Thyroid gland (tissue), 4 donors: ENCODE measurements at places on chromosomes 1 and 21.

- no peak overlapping the region for H3K4me3 ChIP-seq
- no peak for DNase-seq
- no peaks in the 10 kb centered on the region for H3K36me3 ChIP-seq
- H3K27ac ChIP-seq, result no peak overlapping the region
Observed at GRCh38 chr1:59081795-59082194, 215.1 kb upstream of the FGGY start.

DNA sequence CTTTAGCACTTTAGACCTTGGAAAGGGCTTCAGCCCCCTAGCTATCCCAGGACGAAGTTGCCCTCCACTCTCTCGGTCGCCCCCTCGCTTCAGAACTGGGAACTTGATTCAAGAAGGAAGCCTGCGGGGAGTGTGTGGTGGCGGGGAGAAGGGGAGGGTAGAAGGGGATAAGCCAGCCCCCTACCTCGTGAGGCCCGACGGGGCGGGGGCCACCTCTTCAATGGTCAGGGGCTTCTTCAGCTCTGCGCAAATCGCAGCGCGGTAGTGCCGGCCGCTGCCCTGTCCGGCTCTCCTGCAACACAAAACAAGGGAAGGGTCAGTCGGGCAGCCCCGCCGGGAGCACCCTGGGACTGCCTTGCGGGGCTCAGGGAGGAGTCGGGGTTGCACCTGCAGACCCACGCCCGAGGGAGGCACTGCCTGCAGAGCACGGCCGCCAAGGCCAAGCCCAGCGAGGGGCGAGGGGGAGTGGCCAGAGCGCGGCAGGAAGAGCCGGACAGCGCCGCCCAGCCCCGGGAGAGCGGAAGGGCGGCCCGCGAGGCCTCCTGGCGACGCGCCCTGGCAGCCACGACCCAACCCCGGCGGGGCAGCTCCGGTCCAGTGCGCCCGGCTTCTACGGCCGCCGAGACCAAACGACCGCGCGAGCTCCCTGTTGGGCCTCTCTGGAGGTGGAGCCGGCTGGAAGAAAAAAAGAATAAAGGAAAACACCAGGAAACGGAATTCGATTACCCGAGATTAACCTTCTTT, 56.2 kb upstream of the RASAL2 start:
- peaks cover 45% of the 10 kb centered on the region for H3K4me1 ChIP-seq
- H3K36me3 ChIP-seq, result no peaks in the 10 kb centered on the region
- H3K27ac ChIP-seq, result peak overlapping the region; percentile 73
- peak; percentile 83 for DNase-seq
- peak overlapping the region; percentile 22 for H3K4me3 ChIP-seq
- H3K27me3 ChIP-seq, result no peaks in the 10 kb centered on the region

DNA sequence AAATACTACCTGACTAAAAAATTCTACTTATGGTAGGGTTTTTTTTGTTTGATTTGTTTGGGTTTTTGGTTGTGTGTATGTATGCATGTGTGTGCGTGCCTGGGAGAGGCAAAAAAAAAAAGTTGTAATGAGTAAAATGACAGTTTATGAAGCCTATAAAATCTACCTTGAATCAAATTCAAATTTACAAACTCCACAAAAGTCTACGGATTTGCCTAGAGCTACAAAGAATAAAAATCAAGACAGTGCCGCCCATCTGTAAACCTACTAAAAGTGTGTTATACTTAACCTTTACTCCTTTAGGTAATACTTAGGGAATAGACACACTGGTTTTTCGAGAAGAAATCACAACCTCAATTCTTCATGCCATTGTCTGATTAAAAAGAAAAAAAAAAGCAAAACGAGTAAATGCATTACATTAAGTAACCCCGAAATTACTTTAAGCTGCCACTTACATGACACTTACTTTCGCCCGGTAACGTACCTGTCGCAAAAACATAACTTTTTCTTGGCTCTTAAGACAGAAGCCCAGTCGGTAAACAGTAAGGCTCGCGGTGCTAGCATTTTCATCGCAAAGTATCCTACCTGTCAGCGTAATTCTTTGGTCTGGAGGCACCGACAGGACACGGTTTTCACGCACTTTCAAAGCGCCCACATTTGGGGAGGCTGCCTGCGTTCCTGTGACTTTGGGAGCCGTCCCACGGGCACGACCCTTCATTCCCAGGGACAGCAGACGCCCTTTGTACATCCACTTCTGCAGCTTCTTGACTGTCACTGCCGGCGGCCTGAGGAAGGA, 951 bp downstream of the SYDE2 start:
- H3K27ac ChIP-seq, result peak overlapping the region; percentile 95
- H3K4me1 ChIP-seq, result peaks cover 23% of the 10 kb centered on the region
- DNase-seq, result peak; percentile 54
- no peaks in the 10 kb centered on the region for H3K27me3 ChIP-seq
- no peaks in the 10 kb centered on the region for H3K36me3 ChIP-seq

GRCh38 chr1:201468844-201469644, at the start of gene PHLDA3:
Gene PHLDA3 (minus strand): TSS chr1:201469188. CDS start chr1:201468786, 402 bp downstream.
- H3K27me3 ChIP-seq, result no peaks in the 10 kb centered on the region
- H3K4me3 ChIP-seq, result peak within 1 kb of the TSS; percentile 6
- peak; percentile 84 for DNase-seq
- H3K27ac ChIP-seq, result peak within 1 kb of the TSS; percentile 74
- H3K4me1 ChIP-seq, result no peaks in the 10 kb centered on the region

- DNase-seq, result no peak
- H3K4me3 ChIP-seq, result no peak overlapping the region
- H3K36me3 ChIP-seq, result no peaks in the 10 kb centered on the region
Observed at GRCh38 chr1:211893260-211893659, 62.7 kb upstream of the LPGAT1 start.

- DNase-seq, result no peak
- H3K36me3 ChIP-seq, result no peaks in the 10 kb centered on the region
- H3K4me1 ChIP-seq, result no peaks in the 10 kb centered on the region
- H3K27ac ChIP-seq, result no peak overlapping the region
- H3K4me3 ChIP-seq, result no peak overlapping the region
- H3K27me3 ChIP-seq, result no peaks in the 10 kb centered on the region
Observed at GRCh38 chr1:218575079-218575478, 229.9 kb downstream of the TGFB2 start.

DNA sequence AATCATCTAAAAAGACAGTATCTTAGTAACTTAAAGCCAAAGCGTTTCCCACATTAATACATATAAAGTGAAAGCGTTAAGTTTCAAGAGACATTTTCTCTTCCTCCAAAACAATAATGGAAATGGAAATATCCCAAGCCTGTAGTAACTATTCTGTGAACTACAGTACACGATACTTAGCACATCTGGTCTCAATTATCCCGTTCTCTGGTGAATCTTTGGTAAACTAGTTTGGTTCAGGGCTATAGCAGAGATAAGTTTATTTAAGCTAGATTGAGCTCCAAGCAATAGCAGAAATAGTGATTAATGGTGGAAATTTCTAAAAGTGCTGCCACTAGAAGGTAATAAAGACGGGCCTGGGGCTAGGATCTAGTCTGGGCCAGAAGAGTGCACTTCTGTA, 55.2 kb downstream of the PCNX2 start:
- no peak overlapping the region for H3K27ac ChIP-seq
- H3K4me1 ChIP-seq, result no peaks in the 10 kb centered on the region
- no peak overlapping the region for H3K4me3 ChIP-seq

- no peak overlapping the region for H3K4me3 ChIP-seq
- no peak overlapping the region for H3K27ac ChIP-seq
- no peaks in the 10 kb centered on the region for H3K36me3 ChIP-seq
- no peaks in the 10 kb centered on the region for H3K27me3 ChIP-seq
Observed at GRCh38 chr1:50858761-50859160, 101.3 kb downstream of the FAF1 start.

DNA sequence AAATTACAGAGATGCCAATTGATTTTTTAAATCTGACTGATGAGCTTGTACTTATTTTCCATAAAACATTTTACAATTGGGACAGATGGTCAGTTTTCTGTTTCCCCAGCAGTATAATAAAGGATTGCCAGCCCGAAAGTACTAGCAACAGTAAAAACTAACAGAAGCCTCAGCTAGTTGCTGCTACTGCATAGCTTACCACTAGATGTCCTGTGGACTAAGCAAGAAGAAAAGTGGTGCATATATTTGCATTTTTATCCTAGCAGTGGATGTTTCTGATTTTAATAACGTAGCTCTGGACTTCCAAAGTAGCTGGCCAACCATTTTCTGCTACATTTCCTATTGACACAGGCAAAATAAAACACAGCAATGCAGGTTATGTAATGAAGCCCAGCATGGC, 241.5 kb downstream of the BARHL2 start:
- no peaks in the 10 kb centered on the region for H3K4me1 ChIP-seq
- H3K4me3 ChIP-seq, result no peak overlapping the region
- no peaks in the 10 kb centered on the region for H3K36me3 ChIP-seq
- no peak overlapping the region for H3K27ac ChIP-seq
- no peak for DNase-seq

- no peak overlapping the region for H3K4me3 ChIP-seq
- no peaks in the 10 kb centered on the region for H3K27me3 ChIP-seq
- no peak for DNase-seq
- H3K36me3 ChIP-seq, result no peaks in the 10 kb centered on the region
- no peak overlapping the region for H3K27ac ChIP-seq
Observed at GRCh38 chr1:218811497-218811896, 362.2 kb upstream of the LYPLAL1 start.

GRCh38 chr1:201891451-201892045, 2.9 kb downstream of the SHISA4 start:
- no peaks in the 10 kb centered on the region for H3K36me3 ChIP-seq
- H3K27me3 ChIP-seq, result no peaks in the 10 kb centered on the region
- peak; percentile 2 for DNase-seq
- no peak overlapping the region for H3K27ac ChIP-seq
- H3K4me3 ChIP-seq, result no peak overlapping the region

DNA sequence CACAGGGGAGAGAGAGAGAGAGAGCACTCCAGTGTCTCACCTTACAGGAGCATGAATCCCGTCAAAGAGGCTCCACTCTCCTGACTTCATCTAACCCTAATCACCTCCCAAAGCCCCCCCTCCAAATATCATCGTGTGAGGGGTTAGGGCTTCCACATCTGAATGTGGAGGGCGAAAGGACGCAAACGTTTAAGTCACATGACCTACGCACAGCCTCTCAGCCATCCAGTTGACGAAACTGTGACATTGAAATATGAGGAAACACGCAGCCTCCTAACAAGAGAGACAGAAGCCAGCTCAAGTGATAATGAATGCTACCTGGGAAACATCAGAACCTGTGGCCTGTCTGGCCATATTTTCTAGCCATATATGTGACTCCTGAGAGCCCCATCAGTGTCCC, 63.7 kb downstream of the MATN1 start:
- no peak overlapping the region for H3K27ac ChIP-seq
- no peaks in the 10 kb centered on the region for H3K4me1 ChIP-seq
- H3K27me3 ChIP-seq, result no peaks in the 10 kb centered on the region
- H3K36me3 ChIP-seq, result no peaks in the 10 kb centered on the region
- DNase-seq, result no peak

DNA sequence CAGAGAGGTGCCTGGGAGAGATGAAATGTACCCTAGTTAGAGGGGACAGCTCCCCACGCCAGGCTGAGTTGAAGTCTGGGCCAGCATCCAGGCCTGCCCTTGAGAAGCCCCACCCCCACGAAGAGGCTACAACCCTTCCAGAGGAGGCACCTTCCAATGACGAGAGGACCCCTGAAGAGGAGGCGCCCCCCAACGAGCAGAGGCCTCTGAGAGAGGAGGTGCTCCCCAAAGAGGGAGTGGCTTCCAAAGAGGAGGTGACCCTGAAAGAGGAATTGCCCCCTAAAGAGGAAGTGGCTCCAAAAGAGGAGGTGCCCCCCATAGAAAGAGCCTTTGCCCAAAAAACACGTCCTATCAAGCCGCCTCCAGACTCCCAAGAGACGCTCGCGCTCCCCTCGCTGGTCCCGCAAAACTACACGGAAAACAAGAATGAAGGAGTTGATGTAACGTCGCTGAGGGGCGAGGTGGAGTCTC, 3.1 kb downstream of the EVA1B start:
- H3K36me3 ChIP-seq, result no peaks in the 10 kb centered on the region
- peaks cover 30% of the 10 kb centered on the region for H3K4me1 ChIP-seq
- H3K4me3 ChIP-seq, result no peak overlapping the region
- DNase-seq, result peak; percentile 45

DNA sequence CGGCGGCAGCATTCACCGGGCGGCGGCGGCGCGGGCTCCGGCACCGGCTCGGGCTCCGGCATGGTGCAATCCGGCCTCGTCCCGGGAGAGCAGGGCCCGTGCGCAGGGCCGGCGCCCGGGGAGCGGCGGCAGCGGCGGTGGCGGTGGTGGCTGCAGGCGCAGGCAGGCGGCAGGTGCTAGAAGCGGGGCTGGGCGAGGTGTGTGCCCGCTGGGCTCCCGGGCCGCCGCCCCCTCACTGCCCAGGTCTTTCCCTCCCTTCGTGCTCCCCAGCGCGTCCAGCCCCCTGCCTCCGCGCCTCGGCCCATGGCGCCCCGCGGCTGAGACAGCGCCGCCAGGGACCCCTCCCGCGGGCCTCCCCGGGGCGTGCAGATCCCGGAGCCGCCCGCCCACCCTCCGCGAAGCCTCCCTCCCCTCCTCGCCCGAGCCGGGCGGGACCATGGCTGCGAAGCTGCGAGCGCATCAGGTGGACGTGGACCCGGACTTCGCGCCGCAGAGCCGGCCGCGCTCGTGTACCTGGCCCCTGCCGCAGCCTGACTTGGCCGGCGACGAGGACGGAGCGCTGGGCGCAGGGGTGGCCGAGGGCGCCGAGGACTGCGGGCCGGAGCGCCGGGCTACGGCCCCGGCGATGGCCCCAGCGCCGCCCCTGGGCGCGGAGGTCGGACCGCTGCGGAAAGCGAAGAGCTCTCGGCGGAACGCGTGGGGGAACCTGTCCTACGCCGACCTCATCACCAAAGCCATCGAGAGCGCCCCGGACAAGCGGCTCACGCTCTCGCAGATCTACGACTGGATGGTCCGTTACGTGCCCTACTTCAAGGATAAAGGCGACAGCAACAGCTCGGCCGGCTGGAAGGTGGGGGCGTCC, 492 bp downstream of the FOXO6 start:
- peak overlapping the region; percentile 2 for H3K4me3 ChIP-seq
- H3K4me1 ChIP-seq, result peaks cover 19% of the 10 kb centered on the region
- H3K36me3 ChIP-seq, result no peaks in the 10 kb centered on the region
- H3K27ac ChIP-seq, result no peak overlapping the region
- DNase-seq, result peak; percentile 52

DNA sequence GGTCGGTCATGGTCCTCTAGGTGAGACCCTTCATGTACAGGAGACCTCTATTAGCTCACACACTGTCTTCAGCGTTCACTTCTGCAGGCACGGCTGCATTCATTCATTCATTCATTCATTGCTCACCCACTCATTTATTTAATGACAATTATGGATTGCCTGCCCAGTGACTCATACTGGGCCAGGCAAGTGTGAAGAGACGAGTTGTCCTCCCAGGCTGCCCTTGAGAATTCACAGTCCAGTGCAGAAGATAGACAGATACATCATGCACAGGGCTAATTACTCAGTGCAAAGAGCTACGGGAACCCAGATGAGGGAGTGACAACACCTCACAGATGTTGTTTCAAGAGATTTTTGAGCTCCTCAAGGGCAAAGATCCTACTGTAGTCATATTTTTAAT, 248.4 kb downstream of the TNR start:
- H3K4me1 ChIP-seq, result no peaks in the 10 kb centered on the region
- H3K27ac ChIP-seq, result no peak overlapping the region
- no peak overlapping the region for H3K4me3 ChIP-seq
- no peaks in the 10 kb centered on the region for H3K27me3 ChIP-seq
